ELR (cell line): ENCODE measurements at places on chromosomes 5 and 9.

DNA sequence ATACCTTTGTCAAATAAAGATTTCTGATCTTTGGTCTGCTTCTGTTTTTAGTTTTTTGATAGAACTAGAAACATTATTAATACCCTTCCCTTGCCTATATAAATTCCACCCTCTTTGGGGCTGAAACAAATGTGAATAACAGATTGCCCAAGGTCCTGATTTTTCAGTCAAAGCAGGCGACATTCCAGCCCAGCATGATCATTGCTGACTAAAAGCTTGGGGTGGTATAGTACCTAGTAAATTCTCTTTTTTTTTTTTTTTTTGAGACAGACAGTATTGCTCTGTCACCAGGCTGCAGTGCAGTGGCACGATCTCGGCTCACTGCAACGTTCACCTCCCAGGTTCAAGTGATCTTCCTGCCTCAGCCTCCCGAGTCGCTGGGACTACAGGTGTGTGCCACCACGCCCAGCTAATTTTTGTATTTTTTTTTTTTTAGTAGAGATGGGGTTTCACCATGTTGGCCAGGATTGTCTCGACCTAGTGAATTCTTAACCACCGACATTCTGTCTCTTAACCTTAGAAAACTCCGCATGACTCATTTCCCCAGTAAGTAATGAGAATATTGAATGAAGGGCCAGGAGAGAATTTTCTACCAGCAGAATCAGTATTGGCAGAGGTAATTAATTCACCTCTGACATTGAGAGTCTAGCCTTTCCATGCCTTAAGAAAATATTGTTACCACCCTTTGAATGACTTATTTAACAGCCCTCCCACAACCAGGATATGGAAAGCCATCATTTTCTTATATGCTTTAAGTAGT, 226.4 kb downstream of the GNA14 start:
- DNase-seq: peak; percentile 78

GRCh38 chr9:38670542-38671371, 49.2 kb downstream of the FAM240B start:
- DNase-seq: no peak

- DNase-seq: no peak
These were observed 46.1 kb downstream of the ENC1 start for GRCh38 chr5:74594137-74595040.

DNA sequence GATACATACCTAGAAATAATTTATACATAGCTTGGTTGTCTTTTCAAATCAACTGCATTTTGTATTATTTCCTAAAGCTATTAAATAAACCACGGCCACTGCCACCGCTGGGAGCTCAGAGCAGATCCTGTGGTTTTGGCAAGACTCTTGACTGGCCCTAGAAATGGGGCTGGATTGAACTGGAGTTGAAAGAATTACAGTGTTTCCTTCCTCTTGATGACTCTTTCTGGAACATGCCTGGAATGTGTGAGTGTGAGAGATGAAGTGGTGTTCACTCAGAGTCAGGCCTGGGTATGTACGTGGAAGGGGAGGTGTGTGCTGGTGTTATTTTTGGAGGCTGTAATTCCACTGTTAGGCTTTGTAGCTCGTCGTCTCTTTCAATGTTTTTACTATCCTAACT, 45.9 kb downstream of the TEK start:
- DNase-seq: peak; percentile 73

- DNase-seq: no peak
These were observed 451.7 kb downstream of the AGTPBP1 start for GRCh38 chr9:85290019-85290418.

- no peak for DNase-seq
These were observed 108.1 kb upstream of the FBN2 start for GRCh38 chr5:128646176-128646575.

- no peak for DNase-seq
These were observed 847 bp upstream of the GABRB2 start for GRCh38 chr5:161547406-161547737.

DNA sequence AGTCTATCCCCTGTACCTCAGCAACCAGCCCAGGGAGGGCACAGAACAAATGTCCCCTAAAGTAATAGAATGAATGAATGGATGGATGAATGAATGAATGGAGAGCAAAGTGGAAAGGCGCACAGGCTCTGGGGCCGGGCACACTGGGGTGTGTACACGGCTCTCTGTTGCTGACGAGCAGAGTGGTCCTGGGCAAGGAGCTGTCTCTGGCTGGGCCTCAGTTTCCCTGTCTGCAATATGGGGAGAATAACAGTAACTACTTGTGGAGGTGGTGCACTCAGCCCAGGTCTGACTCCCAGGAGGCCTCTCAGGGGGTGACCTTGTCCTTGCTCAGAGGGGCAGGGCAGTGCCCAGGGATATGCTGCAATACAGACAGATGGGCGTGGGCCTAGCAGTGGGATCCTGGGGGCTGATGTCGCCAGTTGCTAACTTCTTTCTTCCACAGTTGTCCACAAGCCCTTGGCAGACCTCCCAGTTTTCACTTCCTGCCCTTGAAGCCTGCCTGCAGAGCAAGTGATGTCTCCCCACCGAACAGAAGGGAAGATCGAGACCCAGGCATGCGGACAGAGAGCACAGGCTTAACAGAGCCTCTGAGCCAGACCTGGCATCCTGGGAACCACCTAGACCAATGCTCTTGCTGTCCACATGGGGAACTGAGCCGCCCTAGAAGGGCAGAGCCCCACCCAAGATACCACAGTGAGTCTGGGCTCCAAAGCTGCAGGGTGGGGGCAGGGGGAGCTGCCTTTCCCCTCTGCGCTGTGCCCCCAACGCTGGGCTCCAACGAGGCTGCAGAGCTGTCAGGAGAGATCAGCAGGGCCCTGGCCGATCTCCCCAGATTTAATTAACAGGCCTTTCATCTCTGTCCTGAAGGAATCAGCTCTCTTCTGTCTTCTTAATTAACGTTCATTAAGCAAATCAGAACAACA, 13.6 kb upstream of the LAMC3 start:
- DNase-seq: peak; percentile 50

DNA sequence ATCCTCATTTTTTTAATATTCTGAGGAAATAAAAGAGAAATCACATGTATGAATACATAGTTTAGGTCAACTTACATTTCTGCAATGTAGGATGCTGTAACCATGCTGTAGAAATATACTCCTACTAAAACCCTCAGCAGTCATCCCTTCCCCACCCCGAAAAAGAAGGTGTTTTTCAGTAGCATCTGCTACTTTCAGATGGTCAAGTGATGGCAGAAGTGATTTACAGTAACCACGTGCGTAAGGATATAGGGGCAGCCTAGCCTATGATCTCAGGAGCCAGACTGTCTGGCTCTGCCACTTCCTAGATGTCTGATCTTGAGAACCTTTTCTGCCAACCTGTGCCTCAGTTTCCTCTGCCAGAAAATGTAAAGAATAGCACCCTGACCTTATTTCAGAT, 26.0 kb upstream of the SYK start:
- DNase-seq: no peak

DNA sequence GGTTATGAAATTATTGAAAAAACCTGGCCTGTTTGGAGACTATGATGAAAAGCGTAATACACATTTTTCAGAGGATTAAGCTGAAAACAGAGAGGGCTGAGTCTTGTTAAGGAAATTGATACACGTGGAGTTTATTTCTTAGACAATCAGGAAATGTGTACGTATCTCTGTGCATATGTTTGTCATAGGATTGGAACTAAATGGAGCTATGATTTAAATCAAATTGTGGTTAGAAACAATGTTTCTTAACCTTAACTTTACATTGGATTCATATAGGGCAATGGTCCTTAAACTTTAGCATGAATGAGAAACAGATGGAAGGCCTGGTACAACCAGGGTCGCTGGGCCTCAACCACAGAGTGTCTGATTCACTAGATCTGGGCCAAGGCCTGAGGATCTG, 451.6 kb downstream of the CDH18 start:
- DNase-seq: no peak

- no peak for DNase-seq
These were observed 195.8 kb upstream of the TBCA start for GRCh38 chr5:77971776-77972468.

DNA sequence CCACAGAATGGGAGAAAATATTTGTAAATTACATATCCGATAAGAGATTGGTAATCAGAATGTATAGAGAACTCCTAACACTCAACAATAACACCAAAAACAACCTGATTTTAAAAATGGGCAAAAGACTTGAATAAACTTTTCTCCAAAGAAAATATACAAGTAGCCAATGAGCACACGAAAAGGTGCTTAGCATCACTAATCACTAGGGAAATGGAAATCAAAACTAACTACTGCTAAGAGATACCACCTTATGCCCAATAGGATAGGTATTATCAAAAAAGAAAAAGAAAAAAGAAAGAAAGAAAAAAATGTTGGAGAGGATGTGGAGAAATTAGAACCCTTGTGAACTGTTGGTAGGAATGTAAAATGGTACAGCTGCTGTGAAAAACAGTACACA, 212.1 kb downstream of the TLR4 start:
- DNase-seq: no peak

DNA sequence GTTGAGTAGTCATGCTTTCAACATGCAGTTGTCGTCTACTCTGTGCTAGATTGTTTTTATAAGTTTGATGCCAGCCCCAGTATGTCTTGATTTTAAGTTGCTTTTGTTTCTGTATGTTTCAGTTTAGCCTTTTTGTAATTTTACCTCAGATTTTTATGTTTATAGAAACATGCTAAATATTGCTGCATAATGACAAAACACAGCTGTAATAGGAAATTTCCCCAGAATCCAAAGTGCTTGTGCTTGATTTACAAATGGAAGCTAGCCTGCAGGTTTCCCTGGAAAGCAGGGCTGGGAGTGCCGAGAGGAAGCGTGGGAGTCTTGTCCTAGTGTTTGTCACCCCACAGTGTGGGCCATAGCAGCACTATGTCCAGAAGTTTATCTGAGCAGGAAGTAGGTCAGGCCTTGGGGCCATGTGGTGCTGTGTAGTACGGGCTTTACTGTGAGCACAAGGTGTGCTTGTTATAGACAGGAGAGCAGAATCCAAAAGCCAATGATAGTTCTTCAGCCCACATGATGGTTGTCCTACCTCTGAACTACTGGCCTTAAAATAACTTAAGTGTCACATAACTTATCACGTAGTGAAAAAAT, 100.0 kb upstream of the NREP start:
- DNase-seq: no peak

GRCh38 chr5:160685695-160686094, 166.3 kb downstream of the ATP10B start:
- DNase-seq: peak; percentile 12

DNA sequence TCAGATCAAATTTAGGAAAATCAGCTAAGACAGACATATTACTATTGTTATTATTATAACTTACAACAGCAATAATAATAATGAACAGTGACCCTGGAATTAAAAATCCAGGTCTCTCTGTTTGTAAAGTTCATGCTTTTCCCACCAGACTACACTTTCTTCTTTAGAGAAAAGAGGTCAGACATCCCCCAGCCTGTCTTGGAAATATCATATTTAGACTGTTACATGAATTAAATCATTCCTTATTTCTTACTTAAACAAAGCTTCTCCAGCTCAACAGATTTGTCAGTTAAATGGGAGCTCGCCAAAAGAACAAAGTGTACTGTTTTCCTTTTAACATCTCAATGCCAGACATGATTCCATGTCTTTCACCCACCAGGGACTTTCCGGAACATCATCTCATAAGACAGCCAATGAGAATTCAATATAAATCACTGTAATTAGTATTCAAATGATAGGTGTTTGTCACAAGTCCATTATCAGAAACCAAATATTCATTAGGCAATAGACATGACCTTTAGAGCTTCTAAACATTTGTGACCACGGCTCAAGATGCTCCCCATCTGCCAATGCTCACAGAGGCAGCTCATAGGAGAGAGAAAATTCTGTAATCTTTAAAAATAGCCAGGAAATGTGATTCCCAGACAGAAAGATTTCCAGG, 351.9 kb downstream of the ENC1 start:
- no peak for DNase-seq

DNA sequence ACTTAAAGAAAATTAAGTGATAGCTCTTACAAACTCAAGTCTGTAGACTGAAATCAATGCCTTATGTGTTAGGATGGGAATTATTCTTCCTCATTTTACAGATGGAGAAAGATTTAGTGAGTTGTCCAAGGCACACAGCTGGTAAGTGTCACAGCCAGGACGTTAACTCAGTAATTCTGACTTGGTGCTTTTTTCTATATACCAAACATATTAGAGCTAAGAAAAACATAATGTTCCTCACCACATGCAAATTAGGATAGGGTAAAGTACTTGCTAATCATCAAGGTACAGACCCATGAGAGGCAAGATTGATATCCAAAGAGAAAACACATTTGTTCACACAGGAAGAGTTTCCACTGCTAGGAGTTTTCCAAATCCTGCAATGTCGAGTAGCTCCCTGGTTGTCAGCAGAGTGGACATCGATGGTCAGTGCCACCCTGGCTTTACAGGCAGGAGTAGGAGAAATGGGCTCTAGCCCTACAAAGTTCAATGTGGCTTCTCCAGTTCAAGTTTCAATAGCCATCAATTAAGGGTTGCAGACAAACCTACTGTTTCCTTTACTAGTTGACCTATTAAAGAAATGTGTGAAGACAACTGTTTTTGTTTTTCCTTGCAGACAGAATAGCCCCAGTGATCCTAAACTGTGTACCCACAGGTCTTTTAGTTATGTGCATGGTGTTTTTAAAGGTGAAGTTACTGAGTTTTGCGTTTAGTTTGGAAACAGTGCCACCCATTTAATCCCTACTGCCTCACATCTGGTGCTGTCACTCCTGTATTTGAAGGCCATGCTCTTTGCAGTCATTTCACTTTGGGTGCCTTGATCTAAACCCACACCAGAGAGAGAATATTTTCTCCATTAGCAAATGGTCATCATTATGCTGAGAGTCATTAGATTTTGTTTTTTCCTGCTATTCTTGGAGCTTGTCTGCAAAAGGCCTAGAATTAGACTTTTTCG, 460.8 kb upstream of the SMARCA2 start:
- no peak for DNase-seq

GRCh38 chr5:115940080-115940810, 22.0 kb upstream of the LVRN start:
- peak; percentile 16 for DNase-seq

DNA sequence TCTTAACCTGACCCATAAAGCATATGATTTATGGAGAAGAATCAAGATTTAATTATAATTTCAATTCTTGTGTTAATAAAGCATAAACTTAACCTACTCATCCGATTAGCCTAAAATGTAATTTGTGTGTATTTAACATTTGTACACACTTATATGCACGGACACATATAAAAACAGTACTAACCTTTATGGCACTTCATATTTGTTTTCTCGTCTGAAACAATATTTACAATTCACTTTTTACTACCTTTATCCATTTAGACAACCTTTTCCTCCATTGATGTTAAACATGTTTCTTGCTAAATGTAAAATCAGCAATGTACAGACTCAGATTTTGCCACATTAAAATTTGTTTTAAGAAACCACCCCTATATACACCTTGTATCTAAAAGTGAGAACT, 22.8 kb downstream of the MEGF10 start:
- DNase-seq: no peak

DNA sequence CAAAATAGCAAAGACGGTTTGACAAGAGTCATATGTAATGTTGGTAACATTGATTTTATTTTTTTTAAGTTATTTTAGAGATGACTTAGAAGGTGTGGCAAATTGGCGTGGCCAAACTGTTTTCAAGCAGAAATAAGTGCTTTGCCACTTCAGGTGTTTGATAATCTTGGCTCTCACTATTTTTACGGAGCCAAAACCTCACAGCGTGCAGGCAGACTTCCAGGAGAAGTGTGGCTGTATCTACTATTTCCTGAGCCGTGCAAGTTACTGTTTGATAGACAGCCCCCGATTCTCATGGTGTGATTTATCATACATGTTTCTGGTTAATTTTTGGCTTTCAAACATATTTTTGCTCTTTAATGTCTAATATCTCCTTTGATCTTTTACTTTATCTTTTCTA, 269.5 kb downstream of the ADAMTSL1 start:
- no peak for DNase-seq
